ENCODE measurements at places on chromosomes 5 and 9.

- DNase-seq: no peak
Observed at GRCh38 chr9:112048924-112049691, 126.0 kb downstream of the SUSD1 start.

- no peak for DNase-seq
Observed at GRCh38 chr9:89919171-89919681, 314.4 kb downstream of the GADD45G start.

- DNase-seq: peak; percentile 69
Observed at GRCh38 chr5:72167804-72168203, 60.5 kb downstream of the MAP1B start.

DNA sequence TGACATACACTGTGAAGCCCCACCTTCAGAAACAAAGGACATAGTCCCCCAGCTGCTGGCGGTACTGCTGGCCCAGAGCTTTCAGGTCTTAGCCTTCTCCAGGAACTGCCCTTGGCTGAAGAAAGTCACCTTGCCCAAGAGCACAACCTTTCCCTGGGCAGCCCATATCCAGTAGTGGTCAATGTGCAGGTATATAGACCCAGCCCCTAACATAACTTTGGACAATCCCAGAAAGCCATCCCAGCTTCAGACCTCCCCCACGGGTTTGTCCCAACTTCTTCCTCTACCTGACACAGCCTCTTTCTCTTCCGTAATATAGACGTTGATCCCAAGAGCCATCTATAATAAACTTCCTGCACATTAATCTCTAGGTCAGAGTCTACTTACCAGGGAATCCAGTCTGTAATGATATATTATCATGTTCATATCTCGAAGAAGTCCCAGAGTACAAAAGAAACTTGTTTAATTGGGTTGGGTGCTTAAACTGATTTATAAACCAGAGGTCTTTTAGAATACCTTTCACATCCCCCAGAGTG lies 157.4 kb downstream of the SNCAIP start:
- no peak for DNase-seq

DNA sequence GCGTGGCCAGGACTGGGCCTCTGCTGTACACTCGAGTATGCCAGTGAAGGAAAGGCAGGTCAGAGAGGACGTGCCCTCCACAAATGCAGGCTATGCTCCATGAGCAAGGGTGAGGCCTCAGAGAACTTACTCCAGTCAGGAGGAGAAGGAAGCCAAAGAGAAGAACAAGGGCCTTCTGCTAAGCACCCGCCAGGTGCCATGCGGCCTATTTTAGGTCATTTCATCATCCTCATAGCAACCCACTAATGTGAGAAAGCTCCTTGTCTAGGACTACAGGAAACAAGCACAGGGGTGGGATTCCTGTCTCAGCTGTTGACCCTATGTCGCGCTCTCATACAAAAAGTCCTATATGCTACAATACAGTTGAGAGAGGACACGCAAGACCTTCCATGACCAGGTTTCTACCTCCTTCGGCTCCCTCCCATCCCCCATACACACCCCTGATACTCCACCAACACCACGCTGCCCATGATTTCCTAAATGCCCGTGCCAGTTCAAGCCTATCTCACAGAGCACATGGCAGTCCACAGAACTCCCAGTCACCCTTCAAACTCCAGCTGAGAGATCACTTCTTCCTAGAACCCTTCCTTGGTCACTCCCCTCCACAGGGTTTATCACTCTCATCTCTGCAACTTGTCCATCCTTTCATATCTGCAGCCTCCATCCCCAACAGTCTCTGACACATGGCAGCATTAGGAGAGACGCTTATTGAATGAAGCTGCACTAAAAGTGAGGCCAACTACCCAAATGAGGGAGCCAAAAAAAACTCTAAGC lies 26.8 kb downstream of the PSMB7 start:
- DNase-seq: no peak

DNA sequence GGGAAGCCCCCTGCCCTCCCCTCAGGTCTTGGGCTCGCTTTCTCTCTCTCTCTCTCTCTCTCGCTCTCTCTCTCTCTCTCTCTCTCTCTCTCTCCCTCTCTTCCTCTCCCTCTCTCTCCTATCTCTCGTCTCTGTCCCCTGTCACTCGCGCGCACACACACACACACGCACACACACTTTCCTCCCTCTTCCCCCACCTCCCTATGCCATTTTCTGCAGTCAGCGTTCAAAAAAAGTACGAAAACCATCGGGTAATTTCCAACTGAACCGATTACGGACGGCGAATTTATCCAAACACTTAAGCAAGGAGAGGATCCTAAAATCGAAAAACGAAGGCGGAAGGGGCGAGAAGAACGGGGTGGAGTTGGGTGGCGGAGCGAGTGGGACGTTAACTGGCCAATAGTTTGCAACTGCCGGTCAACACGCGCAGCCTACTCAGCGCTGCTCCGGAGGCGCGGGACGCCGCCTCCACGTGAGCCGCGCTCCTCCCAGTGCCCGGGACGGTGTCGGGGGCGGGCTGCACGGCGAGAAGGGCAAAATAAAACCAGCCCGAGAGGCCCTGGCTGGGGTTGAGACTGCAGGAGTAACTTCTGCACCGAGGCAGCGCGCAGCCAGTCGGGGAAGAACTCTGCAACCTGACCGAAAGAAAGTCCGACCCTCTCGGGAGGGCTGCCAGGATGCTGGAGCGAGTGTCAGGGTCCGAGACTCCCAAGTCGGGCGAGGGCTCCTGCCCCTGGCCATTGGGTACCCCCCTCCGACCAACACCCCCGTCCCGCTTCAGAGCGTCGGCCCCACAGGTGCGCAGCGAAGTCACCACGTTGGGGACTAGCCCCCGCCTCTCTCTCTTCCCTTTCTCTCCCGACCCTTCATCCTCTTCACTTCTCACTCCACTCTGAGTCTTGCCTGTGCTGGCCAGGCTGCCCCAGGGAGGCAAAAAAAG lies 24.9 kb upstream of the ELAVL2 start:
- DNase-seq: peak; percentile 69

GRCh38 chr5:148401604-148402003 lies 17.8 kb downstream of the FBXO38 start:
- no peak for DNase-seq

- no peak for DNase-seq
Observed at GRCh38 chr5:173535166-173535975, 81.1 kb downstream of the BOD1 start.

- DNase-seq: peak; percentile 10
Observed at GRCh38 chr9:93902780-93903655, 52.1 kb downstream of the BARX1 start.

DNA sequence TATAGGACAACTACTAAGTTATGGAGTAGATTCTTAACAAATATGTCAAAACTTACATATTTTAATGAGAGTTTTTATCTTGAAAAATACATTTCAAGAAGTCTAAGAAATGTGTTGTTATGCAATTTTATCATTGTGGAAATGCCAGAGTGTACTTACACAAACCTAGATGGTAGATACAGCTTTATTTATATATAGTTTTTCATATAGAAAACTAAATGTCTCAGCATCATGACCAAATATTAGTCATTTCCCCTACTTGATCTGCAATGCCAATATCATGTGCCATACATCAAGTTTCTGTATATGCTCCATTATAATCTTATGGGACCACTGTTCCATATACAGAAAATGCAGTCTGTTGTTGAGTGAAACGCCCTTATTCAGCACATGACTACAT lies 28.7 kb downstream of the CAST start:
- no peak for DNase-seq

DNA sequence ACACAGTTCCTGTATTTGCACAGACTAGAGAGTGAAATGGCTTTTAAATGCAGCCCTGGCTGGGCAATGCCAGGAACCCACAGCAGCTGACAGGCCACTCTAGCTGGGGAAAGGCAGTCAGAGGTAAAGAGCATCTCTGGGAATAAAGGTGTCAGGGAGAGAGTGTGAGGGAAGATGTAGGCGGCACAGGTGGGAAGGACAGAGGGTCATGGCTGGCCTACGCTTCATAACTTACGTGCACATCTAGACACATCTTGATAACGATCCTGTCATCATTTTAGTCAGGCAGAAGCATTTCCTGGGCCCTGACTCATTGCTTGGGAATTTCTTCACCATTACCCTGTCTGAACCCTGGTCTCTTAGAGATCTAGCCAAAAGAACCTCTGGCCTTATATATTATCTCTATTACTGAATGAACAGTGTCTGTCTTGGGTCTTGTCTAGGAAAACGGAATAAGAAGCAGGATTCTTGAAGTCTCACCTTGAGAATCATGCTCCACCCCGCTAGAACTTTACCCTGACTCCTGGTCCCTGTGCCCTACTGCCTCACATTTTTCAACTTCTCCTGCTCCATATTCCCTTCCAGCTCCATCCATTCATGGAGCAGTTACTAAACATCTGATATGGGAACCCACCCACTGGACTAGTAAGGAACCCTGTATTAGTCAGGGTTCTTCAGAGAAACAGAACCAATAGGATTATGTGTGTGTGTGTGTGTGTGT lies 106.4 kb upstream of the ELL2 start:
- DNase-seq: no peak
